Activated CD4-positive, CD25-positive, alpha-beta regulatory T cell (primary cell): ENCODE measurements at places on chromosomes 2 and 18.

- no peak for DNase-seq
Measured at GRCh38 chr2:64404743-64405142, 49.2 kb upstream of the LGALSL start.

- DNase-seq: no peak
Measured at GRCh38 chr2:196074631-196075030, 6.0 kb upstream of the DNAH7 start.

GRCh38 chr2:100998235-100998573 is 3.9 kb upstream of the RPL31 start:
- DNase-seq: no peak

DNA sequence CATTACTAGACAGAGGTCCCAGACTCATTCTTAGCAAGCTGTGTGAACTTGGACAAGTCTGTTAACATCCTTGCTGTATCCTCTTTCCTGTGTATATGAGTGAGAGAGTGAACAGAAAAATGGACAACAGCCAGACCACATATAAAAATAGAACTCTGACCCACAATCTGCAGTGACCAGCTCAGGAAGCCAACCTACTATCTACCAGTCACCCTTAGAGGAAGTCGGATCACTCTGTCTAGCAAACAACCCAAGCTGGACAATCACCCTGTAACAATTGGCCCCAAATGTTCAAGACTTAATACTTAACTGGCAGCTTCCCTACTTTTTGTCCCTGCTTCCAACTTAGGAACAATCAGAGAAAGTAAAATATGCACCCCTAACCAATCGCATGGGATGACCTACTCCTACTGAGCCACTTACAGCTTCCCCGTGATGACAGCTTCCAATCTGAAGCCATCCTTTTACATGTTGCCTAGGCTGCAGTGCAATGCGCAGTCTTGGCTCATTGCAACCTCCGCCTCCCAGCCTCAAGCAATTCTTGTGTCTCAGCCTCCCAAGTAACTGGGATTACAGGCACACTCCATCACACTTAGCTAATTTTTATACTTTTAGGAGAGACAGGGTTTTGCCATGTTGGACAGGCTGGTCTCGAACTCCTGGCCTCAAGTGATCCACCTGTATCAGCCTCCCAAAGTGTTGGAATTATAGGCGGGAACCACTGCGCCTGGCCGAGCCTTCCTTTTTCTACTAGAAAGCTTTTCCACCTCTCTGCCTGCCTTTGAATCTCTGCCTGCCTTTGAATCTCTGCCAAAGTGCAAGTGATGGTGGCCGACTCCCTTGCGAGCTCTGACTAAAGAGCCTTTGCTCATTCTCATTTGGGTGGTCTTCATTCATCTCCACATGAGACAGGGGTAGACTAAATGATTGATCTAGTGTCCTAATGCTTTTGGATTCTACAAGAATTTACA is 158.3 kb upstream of the NDUFV2 start:
- no peak for DNase-seq

GRCh38 chr2:172480301-172481218 is 53.2 kb downstream of the ITGA6 start:
- DNase-seq: no peak

GRCh38 chr2:189411860-189412259 is 29.4 kb upstream of the WDR75 start:
- DNase-seq: no peak

GRCh38 chr18:42706029-42706608 is 409.4 kb downstream of the RIT2 start:
- DNase-seq: no peak
